Posterior cingulate gyrus (tissue), 11 donors: ENCODE measurements at places on chromosomes 12 and 14.

DNA sequence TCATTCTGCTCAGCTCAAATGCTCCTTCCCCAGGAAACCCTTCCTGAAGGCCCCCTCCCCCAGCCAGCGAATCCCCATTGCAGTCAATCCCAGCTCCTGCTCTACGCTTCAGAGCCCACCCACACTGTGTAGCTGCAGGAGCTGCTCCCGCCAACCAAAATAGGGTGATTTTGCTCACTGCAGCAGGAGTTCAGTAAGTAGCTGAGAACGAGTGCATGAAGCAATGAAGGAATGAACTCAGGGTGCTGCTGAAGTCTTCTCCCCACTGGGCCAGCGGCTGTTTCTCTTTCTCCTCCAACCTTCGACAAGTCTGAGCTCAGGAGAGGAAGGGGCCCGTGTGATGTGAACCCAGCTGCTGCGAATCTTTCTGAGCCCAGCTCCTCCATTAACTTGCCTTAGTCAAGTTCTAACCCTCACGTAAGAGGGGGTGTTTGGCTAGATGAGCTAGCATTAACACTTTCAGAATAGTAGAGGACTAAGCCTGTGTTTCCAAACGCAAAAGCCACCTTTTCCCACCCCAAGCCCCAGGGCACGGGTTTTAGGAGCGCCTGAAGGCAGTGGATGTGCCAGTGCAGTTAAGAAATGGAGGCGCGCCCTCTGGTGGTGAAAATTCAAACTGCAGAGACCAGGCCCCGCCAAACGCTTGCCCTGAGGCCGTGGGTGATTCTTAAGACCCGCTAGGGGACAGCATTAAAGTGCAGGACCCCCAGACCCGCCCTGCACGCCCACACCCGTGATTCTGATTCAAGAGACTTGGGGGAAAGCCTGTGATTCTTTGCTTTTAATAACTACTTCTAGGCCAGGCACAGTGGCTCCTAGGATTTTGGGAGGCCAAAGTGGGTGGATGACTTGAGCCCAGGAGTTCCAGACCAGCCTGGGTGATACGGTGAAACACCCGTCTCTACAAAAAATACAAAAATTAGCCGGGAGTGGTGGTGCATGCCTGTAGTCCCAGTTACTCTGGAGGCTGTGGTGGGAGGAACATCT, 11.9 kb upstream of the SERPINA4 start:
- peak; percentile 72 for DNase-seq

GRCh38 chr12:75997658-75998057, 33.9 kb downstream of the PHLDA1 start:
- DNase-seq, result no peak

- DNase-seq, result no peak
Measured at GRCh38 chr14:104135904-104136471, 2.4 kb upstream of the KIF26A start.

GRCh38 chr12:120759591-120760348, 34.1 kb downstream of the ACADS start:
- DNase-seq, result no peak

DNA sequence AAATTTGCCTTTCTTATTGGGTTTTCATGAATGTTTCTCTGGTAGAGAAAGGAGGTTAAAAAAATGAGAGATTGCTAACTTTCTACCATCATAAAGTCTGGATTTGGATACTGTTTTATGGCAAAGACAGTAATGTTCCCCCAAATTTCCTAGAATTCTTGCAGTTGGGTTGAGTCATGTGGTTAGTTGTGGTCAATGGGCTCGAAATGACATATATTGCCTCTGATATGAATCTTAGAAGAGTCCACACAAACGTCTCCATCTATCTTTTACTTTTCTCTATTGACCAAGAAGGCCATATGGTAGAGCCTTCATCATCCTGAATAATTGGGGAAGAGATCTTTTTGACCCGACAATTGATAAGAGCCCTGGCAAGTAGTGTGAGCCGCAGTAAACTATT, 119.5 kb upstream of the PMCH start:
- DNase-seq, result no peak

GRCh38 chr14:57725399-57726077, 140.4 kb downstream of the SLC35F4 start:
- DNase-seq, result no peak

GRCh38 chr14:51294951-51295525, 55.0 kb downstream of the TMX1 start:
- no peak for DNase-seq

GRCh38 chr14:69013943-69014782, 35.1 kb upstream of the ACTN1 start:
- peak; percentile 83 for DNase-seq

GRCh38 chr12:11500188-11500860, 105.0 kb upstream of the PRB2 start:
- DNase-seq, result peak; percentile 94

DNA sequence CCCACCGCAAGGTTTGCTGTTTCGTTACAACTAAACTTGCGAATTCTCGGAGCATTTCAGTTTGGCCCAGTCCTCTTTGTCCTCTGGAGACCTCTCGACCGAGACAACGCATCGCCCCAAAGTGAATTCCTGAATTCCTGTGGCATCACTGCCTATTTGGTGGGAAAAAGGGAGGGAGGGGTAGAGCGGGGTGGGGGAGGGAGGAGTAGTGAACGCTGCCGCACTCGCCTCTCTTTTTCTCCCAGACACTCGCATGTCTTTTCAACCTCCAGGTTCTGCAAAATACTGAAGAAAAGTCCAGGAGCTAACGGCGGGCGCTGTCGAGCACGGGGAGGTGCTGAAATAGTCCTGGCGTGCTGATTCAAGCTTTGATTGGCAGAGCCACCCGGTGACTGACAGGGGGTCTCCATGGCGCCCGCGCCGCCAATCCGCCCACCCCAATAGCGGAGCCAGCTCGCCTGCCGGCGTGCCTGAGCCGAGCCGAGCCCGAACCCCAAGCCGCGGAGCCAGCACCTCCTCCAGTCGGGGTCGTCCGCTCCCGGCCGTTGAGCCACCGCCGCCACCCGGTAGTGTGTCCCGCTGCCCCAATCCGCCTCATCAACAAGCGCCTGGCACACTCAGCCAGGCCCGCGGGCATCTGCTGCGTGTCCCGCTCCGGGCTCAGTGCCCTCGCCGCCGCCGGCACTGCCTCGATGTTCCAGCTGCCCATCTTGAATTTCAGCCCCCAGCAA, at the start of gene SIX6:
Gene SIX6 (plus strand): TSS at position 440 of the 731 bp plus-strand sequence. CDS start 253 bp downstream, at position 693.
- no peak for DNase-seq

GRCh38 chr12:44550377-44550776, 325.7 kb downstream of the NELL2 start:
- no peak for DNase-seq

GRCh38 chr12:51330186-51330585, 6.2 kb upstream of the BIN2 start:
- DNase-seq, result no peak

GRCh38 chr14:26528415-26529182, 69.2 kb downstream of the NOVA1 start:
- no peak for DNase-seq
